ENCODE measurements at places on chromosomes 16 and 17.

DNA sequence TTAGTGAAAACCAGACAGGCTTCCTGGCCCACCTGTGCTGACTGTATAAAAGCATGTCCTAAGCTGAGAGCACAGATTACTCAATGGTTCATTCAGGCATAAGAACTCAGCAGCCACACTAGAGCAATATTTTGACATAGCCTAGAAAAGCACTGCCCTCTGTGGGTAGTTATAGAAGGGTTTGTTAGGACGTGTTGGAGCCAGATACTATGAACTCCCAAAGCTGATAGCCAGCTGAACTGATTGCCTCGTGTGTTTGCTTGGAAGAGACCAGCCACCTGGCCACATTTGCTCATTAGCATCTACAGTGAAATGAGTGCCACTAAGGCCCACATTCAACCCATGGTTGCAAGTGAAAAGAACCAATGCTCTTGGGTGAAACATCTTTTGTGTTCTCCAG is 30.8 kb upstream of the ABCA5 start:
- H3K27me3 ChIP-seq: no peaks in the 10 kb centered on the region
- no peaks in the 10 kb centered on the region for H3K36me3 ChIP-seq
- peaks cover 22% of the 10 kb centered on the region for H3K4me1 ChIP-seq

DNA sequence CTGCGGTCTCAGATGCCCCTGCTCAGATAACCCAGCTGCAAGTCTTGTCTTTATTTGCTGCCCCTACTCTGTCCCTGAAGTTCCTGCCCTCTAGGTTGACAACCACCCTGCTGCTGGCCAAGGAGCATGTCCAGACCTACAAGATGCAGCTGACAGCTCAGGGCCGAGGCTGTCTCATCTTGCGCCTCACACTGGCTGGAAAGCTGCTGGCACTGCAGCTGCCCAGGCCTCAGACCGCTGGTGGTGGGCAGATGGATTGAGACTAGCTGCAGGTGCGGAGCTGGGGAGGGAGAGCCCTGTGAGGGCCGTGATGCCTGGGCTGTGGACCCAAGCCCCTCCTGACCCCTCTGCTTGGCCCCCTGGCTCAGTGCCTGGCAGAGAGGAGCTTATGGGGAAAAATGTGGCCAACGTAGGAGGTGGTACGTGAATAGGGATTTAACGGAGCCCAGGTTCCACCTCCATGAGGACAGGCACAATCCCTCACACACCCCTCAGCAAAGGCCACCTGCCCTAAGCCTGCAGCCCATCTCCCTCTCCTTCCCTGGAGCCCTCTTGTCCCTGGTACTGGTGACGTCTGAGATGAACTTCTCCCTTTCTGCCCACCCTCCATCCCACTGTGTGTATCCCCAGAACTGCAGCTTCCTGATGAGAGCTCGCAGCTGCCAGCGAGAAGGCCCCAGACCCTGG is 8.3 kb upstream of the GALK1 start:
- peaks cover 7% of the 10 kb centered on the region for H3K36me3 ChIP-seq
- no peaks in the 10 kb centered on the region for H3K4me1 ChIP-seq
- no peak overlapping the region for H3K27ac ChIP-seq
- H3K4me3 ChIP-seq: no peak overlapping the region

DNA sequence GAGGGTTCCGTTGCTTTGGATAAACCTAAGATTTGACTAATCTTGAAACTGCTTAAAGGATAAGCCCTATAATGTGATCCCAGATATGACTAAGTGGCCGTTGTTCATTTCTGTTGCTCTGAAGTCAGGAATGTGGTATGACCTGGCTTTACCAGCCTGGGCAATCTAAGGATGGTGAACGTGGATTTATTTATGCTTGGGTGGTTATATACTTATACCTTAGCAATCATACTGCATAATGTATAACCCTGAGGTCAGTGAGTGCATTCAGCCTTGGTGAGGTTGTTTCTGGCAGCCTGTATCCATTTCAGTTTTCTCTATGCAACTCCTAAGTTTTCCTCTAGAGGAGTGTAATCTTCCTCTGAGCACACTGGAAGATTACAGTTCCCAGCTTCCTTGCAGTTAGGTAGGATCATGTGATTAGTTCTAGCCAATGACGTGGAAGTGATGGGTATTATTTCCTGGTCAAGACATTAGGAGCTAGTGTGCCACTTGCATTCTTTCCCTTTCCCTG is 41.9 kb downstream of the FTO start:
- no peak overlapping the region for H3K27ac ChIP-seq
- no peaks in the 10 kb centered on the region for H3K27me3 ChIP-seq
- no peaks in the 10 kb centered on the region for H3K36me3 ChIP-seq

GRCh38 chr16:1468426-1468810 is 6.4 kb downstream of the CLCN7 start:
- no peaks in the 10 kb centered on the region for H3K27me3 ChIP-seq
- no peaks in the 10 kb centered on the region for H3K36me3 ChIP-seq
- H3K4me1 ChIP-seq: no peaks in the 10 kb centered on the region
- no peak for DNase-seq

GRCh38 chr16:16004314-16004749 is 54.9 kb downstream of the ABCC1 start:
- no peak overlapping the region for H3K4me3 ChIP-seq
- H3K27ac ChIP-seq: no peak overlapping the region
- H3K27me3 ChIP-seq: no peaks in the 10 kb centered on the region

GRCh38 chr16:68179196-68179795 is 56.6 kb downstream of the ESRP2 start:
- no peak overlapping the region for H3K4me3 ChIP-seq
- no peaks in the 10 kb centered on the region for H3K4me1 ChIP-seq
- H3K27me3 ChIP-seq: no peaks in the 10 kb centered on the region
- no peaks in the 10 kb centered on the region for H3K36me3 ChIP-seq

DNA sequence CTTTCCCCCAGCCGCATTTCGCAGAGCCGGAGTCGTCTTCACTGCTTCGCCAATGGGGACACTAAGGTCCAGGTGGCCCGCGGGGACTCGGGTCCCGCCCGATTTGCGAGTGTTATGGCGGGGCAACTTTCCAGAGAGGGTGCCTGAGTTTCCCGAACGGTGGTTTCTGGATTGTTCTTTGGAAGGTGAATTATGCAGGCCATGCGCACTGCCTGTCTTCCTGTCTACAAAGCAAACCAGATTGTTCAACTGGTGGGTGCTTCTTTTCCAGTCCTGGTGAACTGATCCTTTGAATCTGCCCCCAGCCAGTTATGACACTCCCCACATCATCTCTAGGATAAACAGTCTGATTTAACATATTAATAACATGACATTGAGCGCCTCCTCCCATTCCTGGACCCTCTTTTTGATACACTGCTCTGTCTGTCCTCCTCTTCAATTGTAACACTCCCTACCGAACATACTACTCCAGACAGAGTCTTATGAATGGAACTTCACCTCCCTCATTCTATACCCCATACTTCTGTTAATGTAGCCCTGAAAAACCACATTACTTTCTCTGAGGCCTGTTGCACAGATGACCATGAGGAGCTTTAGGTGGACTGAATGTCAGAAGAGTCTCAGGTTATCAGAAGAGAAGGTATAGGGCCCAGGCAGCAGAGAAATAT is 159.0 kb downstream of the RAB11FIP4 start:
- H3K27ac ChIP-seq: peak overlapping the region; percentile 86
- peak overlapping the region; percentile 60 for H3K4me3 ChIP-seq
- DNase-seq: no peak
- H3K36me3 ChIP-seq: no peaks in the 10 kb centered on the region

DNA sequence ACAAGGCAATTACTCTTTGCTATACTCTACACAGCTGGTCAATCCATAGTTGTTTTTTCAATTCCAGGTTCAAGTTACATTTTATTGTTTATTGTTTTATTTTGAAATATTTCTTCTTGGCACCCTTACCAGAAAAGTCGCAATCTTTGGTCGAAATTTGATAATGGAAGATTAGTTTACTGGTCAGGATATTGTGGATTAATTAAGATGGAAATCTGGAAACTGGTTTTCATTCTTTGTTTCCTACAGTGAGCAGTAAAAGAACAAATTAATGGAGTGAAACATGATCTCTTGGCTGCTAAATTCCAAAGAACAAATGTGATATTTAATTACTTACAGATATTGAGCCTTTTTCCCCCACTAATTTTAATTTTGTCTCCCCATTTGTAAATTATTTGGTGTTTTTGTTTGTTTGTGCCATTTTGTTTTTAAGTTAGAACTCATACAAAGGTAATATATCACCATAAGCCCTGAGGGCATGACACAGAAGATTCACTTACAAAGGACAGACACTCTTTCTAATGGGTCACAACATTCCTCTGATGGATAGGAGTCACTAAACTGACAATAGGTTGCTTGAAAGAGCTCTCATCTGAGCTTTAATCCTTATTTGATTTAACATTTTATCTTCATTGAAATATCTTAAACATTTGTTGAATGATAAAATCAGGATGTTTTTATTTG is 700.2 kb downstream of the KCNJ2 start:
- H3K36me3 ChIP-seq: no peaks in the 10 kb centered on the region
- no peak for DNase-seq
- no peak overlapping the region for H3K27ac ChIP-seq
- H3K4me3 ChIP-seq: no peak overlapping the region
- H3K4me1 ChIP-seq: no peaks in the 10 kb centered on the region

Data from MM.1S (cell line).